Activated T-cell treated with anti-CD3 and anti-CD28 coated beads, Interleukin-2, amount 50 U/mL, for 1 hour (primary cell): ENCODE measurements at places on chromosomes 6 and 20.

DNA sequence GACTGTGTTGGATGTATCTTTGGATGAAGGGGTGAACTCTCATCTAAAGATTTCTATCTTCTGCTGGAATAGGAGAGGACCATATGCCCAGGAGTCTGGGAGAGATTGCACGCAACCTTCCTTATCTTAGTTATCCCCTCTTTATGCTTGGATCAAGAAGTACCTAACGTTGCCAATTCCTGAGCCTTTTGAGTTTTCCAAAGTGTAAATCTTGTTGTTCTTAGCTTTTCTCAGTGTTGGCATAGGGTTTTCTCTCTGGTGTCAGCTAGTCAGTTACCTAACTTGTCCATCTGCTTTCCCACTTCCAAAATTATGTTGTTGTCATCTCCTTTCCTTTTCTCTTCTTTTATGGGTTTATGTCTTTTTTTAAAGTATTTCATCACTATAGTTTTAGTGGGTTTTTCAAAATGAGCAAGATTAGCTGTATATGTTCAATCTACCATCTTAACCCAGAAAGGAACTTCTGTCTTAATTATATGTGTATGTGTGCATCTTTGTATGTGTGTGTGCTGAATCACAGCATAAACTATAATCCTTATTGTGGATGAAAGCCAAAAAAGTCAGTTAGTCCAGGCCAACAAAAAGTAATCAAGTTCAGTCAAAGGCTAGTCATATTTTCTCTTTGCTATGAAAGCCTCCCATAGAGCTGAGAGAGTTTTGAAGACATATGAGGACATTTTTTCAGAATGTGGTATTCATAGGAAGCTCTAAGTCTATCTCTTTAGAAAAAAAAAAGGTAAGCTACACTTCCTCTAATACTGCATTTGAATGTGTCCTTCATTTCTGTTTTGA lies 72.1 kb downstream of the KHDC1L start:
- no peak for DNase-seq

- peak; percentile 56 for DNase-seq
Measured at GRCh38 chr20:37081717-37082289, 14.0 kb downstream of the RBL1 start.

DNA sequence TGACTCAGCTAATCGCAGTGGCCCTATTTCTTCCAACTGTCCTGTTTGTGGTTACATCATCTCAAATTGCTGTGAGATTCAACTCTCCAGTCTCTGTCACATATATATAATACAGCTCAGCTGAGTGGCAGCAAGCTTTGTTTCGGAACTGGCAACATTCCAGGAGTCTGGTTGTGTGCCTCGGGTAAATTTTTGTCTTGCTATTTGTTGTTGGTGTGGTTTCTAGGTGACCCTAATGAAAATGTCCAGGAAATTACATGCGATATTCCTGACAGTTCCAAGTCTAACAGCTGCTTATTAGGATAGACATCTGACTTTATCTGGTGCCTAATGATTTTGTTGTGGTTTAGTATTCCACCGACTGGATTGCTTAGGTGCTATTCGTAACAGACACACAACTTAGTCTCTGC lies 581.8 kb downstream of the CD109 start:
- DNase-seq: no peak

- no peak for DNase-seq
Measured at GRCh38 chr6:104473021-104473429, 386.7 kb downstream of the HACE1 start.

GRCh38 chr6:11179419-11180202 lies 52.9 kb downstream of the NEDD9 start:
- no peak for DNase-seq

GRCh38 chr6:35495258-35496035 lies 1.4 kb downstream of the TEAD3 start:
- DNase-seq: no peak

DNA sequence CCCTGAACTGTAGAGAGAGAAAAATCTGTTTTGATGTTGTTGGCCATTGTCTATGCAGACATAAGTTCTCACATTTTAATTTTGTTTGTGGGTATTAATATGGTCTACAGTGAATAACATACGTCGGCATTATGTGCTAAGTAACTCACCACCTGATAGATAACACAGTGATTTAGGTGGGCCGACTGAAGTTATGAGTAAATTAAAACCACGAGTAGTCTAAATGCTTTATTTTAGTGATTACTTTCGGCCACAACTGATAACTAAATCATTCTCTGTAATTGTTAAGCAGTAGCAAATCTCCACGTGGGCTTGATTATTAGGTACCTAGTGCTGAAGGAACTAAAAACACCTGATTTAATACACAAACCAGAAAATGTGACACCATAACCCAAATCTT lies 1.1 kb downstream of the DOP1A start:
- DNase-seq: no peak

DNA sequence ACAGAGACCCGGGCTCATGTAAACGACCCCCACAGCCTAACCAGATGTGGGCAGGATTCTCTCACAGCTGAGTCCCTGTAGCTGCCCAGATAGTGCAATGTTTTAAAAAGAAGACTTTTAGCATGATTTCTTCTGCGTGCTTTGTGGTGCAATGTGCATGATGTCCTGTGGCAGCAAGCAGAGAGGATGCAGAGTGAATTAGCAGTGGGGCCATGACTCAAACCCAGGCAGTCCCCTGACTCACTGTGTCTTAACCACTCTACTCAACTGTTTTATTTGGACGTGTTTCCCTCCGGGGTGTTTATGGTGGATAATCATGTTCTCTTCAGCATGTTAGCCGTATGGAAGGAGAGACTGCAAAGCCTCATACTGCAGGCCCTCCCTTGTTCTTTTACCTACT lies 247.9 kb downstream of the SLC24A3 start:
- DNase-seq: no peak

- no peak for DNase-seq
Measured at GRCh38 chr6:118377711-118378414, 170.2 kb upstream of the PLN start.

- DNase-seq: no peak
Measured at GRCh38 chr6:44022296-44022661, 105.0 kb downstream of the MRPL14 start.

DNA sequence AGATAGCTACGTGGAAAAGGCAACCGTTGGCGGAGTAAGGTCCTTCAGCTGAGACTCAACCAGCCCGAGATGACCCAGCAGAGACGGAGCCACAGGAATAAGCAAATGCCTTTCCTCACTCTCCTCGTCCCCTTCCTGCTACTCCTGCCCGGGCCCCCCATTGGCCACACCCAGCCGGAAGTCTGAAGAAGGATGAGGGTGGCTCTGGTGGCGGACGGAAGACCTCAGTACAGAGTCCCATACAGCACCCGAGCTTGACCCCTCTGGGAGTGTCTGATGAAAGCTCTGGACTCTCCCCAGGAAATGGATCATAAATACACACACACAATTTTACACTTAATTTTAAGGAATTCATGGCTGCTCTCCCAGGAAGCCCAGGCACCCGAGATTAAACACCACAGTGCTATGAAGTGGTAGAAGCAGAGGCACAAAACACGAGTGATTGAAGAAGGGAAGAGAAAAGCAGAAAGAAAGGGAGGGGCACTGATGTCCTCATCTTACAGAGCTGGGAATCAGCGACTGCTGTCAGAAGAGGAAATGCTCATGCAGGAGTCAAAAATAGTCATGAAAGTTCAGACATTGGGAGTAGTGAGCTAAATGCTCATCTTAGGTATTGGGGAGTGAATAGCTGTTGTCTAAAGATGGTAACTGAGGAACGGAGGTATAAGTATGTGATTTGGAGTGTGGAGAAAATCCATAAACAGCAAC lies 125.6 kb downstream of the BANF2 start:
- DNase-seq: no peak

GRCh38 chr6:113857556-113858479 lies 673 bp downstream of the MARCKS start:
- DNase-seq: no peak

DNA sequence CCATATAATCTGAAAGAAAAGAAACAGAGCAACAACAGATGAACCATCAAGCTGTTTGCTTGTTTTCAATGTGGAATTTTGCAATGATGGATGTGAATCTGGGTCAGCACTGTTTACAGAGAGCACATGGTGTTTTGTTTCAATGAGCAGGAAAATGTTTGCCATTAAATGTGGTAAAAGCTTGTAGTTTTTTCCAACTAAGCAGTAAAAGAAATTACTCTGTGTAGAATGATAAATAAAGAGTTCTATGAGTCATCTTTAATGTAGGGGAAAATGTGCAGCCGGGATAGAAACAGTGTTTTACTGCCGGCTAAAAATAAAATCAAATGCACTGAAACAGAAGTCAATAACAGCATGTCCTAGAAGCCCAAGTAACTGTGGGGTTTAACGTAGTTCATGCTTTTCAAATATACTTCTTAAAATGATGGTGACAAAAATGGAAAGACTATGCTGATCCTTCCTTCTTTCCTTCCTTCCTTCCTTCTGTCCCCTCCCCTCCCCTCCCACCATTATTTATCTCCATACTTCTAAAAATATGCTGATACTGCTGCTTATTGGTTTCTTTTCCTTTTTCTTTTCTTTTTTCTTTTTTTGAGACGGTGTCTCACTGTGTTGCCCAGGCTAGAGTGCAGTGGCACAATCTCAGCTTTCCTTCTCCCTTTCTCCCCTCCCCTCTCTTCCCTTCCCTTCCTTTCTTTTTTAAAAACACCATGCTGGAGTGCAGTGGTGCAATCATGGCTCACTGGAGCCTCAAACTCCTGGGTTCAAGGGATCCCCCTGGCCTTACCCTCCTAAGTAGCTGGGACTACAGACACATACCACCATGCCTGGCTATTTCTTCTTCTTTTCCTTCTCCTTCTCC lies 6.3 kb upstream of the NAA20 start:
- no peak for DNase-seq

- peak; percentile 62 for DNase-seq
Measured at GRCh38 chr6:34189806-34190503, 44.1 kb upstream of the GRM4 start.

GRCh38 chr6:99613705-99614429 lies 7.2 kb downstream of the PRDM13 start:
- DNase-seq: peak; percentile 46

- DNase-seq: no peak
Measured at GRCh38 chr6:45430590-45431202, 53.0 kb upstream of the SUPT3H start.

DNA sequence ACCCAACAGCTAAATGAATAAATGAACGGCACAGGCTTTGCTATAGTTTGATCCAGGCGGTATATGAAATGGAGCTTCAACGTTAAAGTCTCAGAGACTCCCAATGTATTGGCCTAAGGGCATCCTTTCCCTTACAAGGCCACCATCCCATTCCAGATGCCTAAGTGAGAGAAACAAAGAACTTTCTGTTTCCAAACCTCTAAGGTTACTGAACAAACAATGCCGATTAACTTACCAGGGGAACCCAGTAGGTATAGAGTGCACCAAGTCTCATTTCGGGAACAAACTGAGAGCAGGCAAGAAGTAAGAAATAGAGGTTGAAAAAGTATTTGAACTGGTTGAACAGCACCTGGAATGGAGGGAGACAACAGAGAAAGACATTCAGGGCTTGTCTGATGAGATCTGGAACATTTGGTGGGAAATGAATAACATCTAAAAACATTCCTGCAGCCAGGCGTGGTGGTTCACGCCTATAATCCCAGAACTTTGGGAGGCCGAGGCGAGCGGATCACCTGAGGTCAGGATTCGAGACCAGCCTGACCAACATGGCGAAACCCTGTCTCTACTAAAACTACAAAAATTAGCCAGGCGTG lies 42.5 kb downstream of the ATP9A start:
- DNase-seq: no peak

- no peak for DNase-seq
Measured at GRCh38 chr20:41436679-41437078, 70.1 kb upstream of the EMILIN3 start.

DNA sequence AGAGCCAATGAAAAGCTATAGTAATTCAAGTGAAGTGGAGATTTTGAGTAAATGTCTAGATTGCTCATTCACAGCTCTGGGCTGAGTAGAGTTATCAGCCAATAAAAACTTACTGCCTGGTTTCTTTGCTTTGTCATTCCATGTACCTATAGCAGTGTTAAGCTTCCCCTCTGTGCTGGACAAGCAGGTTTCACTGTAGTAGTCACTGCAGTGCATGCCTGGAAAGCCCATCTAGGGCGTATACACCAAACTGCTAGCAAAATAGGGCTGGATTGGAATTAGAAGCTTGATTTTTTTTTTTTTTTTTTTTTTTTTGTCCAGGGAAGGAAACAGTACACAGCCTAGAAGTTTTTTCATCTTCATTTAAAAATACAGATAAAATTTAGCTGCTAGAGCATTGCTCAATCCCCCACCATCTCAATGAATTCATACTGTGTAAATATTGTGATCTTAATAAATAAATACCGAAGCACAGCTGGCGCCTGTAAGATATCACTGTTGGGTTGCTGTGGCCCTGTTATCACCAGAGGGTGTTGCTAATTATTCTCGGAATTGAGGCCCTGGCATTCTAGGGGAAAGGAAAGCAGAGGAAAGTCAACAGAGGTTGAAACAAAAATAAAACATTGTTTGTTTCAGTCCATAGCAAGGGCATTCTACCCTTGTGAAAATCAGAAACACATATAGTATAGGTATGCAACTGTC lies 968.5 kb upstream of the GJE1 start:
- DNase-seq: no peak

GRCh38 chr20:13221313-13221672 lies 219 bp downstream of the ISM1 start:
- no peak for DNase-seq

DNA sequence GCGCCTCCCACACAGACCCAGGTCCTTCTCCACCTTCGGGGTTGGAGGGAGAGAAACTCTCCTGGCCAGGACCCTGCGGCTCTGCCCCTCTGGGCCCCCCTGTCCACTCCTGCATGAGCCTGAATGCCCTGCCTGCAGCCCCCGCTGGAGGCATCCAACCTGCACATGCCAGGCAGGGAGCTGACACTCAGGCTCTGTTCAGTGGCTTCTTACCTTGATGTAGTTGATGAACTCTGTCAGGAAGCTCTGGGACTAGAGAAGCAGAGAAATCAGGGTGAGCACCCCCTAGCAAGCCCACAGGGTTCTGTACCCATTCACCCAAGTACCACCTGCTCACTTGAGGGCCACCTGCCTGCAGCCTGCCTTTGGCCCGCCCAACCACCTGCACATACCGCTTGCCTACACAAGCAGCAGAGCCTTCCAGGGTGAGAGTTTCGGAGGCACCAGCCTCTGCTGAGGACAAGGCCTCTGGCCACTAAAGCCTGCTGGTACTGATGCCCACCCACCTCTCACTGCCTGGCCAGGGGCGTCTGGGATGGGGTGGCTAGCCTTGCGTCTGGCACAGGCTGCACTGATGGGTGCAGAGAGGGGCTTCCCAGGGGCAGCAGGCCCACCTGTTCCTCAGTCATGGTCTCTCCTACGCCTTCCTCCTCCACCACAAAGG lies 9.7 kb downstream of the DDRGK1 start:
- no peak for DNase-seq

- no peak for DNase-seq
Measured at GRCh38 chr20:47164140-47164539, 192.4 kb downstream of the ZMYND8 start.
